ENCODE measurements at places on chromosomes 3 and 15.

GRCh38 chr3:177169936-177170722, 27.2 kb downstream of the TBL1XR1 start:
- no peak for DNase-seq

GRCh38 chr3:54486317-54486716, 364.0 kb downstream of the CACNA2D3 start:
- no peak for DNase-seq

DNA sequence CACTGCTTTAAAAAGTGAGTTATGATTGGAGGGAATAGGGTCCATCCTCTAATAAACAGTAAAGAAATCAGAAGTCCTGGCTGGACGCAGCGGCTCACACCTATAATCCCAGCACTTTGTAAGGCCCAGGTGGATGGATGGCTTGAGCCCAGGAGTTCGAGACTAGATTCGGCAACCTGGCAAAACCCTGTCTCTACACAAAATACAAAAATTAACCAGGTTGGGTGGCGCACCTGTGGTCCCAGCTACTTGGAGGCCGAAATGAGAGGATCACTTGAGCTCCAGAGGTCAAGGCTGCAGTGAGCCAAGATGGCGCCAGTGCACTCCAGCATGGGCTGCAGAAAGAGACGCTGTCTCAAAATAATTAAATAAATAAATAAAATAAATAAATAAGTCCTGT, 171.2 kb downstream of the POTEB3 start:
- no peak for DNase-seq

DNA sequence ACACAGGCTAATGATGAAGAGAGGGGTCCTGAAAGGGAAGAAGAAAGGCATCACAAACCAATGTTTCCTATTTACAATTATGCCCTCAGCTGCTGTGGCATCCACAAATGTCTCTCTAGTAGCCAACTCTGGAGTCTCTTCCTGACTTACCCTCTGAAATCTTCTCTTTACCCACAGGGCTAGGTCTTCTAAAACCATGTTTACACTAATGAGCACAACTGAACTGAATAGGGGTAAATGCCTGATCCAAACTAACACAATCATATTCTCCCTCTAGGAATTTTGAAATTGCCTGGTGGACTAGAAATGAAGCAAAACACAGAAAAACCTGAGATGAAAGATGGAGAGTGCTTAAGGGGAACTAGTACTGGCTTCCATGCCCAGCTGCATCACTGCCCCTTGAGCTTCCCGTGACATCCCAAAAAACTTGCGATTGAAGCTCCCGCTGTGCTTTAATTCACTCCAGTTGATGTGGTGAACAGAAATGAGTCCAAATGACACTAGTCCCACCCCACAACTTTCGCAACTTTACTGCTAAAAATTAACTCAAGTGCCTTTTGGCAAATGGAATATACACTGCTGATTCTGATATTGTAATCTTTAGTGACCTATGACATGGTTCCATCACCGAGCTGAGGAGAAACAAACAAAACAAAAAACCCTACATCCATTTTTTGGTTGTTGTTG, 32.8 kb downstream of the CFAP20DC start:
- DNase-seq = no peak

GRCh38 chr15:76998663-76999285, 3.8 kb downstream of the PSTPIP1 start:
- DNase-seq = no peak

GRCh38 chr3:122305818-122306621, 19.0 kb upstream of the CSTA start:
- DNase-seq = no peak
